ENCODE measurements at places on chromosomes 6 and 20.
A peak's percentile ranks its signal among the peaks of the same experiment; 100 is the strongest.

GRCh38 chr6:46909371-46909770 lies 12.4 kb downstream of the ADGRF5 start:
- DNase-seq: no peak

DNA sequence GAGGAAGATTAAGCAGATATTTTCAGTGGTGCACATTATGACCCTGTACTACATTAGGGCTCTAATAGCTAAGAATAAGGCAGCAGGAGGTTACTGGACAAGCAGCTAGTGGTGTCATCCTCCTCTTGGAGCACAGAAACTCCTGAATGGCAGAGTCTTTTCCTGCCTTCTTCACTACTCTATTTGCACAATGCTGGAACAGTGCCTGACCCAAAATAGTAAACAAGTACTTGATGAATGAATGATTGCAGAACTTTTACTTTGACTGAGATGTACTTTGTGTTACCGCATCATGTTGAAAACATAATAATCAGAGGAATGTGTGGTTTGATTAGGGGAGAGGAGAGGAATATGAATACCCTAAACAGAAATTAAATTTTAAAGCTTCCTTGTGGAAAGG lies 30.0 kb upstream of the UST start:
- no peak for DNase-seq

DNA sequence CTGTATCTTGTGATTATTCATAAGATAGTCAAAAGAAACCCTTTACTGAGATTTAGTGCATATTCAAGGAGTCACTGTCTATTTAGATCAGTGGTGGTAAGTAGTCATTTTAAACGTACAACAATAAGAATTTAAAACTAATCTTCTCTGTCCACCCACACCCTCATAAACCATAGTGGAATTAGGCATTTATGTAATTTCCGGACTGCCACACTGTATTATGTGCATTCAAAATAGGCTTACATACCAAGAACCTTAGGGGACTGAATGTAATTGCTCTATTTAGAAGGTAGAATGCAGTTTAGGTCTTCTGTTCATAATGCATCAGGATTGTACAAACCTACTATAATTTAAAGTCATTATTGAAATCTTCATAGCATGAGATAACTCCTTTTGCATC lies 685.4 kb downstream of the TENT5A start:
- DNase-seq: no peak

GRCh38 chr6:3762852-3763251 lies 11.3 kb upstream of the PXDC1 start:
- no peak for DNase-seq

GRCh38 chr6:117079951-117080350 lies 185.4 kb upstream of the VGLL2 start:
- DNase-seq: no peak

DNA sequence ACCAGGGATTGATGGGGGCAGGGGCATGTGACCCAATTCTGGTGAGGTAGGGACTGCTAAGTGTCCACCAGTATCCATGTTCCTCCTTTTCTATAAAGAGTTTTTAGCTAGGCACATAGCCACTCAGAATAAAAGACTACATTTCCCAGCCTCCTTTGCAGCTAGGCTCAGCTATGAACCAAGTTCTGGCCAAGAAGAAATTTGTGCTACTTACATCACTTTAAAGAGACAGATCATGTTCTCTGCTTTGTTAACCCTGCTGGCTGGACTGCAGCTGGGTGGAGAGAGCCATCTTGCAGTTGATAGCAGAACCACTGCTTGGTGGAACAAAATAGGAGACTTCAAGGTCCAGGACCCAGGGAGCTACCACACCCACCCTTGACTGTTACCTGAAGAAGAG lies 5.3 kb upstream of the CCM2L start:
- DNase-seq: no peak

- no peak for DNase-seq
Measured at GRCh38 chr6:160464744-160465143, 116.6 kb downstream of the SLC22A3 start.

DNA sequence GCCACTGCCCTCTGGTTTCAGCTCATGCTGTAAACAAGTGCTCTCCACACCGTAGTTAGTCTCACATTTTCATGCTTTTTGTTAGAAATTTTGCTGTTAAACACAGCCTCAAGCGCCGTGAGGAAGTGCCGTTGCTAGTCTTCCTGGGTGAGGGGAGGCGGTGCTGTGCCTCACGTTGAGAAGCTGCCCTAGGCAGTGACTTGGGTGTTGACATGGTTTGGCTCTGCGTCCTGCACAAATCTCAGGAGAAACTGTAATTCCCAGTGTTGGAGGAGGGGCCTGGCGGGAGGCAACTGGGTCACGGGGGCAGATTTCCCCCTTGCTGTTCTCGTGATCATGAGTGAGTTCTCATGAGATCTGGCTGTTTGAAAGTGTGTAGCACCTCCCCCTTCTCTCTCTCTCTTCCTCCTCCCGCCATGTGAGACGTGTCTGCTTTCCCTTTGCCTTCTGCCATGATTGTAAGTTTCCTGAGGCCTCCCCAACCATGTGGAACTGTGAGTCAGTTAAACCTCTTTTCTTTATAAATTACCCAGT lies 95.8 kb downstream of the ERMARD start:
- no peak for DNase-seq

- no peak for DNase-seq
Measured at GRCh38 chr6:73451223-73452106, 632 bp downstream of the CGAS start.

DNA sequence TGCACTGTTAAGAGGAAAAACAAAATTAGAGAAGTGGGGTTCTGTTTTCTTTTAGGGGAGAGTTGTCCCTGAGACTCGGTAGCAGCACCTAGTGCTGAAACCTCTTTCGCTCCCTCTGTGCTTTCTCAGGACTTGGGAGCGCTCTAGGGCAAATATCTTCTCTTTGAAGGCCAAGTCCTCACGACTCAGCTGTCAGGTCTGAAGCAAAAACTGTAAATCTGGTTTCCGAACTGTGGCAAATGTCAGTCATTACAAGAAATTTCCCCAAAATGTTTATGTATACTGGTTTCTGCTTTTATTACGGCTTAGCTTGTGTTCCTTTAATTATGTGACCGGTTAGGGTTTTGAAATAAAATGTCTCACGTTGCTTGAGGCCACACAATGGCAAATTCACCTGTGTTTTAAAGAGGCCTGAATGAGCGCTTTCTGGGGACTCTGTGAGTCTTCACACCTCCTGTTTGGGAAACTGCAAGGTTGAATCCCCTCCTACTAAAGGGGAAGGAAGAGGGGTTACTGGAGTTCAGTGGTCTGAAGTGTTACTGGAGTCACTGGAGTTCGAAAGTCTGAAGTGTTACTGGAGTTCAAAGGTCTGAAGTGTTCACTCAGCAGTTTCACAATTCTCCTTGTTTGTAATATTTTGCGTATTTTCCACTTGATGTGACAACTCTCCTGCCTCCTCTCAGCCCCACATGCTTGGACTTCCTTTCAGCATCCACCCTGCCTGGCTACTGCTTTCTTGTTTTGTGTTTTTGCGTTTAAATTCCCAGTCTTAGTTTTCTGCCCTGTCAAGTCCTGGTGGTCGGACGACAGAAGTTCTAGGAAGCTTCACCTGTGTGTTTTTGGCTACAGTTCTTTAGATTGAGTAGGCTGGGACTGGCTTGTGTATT lies 1.6 kb downstream of the SMPDL3A start:
- DNase-seq: no peak

DNA sequence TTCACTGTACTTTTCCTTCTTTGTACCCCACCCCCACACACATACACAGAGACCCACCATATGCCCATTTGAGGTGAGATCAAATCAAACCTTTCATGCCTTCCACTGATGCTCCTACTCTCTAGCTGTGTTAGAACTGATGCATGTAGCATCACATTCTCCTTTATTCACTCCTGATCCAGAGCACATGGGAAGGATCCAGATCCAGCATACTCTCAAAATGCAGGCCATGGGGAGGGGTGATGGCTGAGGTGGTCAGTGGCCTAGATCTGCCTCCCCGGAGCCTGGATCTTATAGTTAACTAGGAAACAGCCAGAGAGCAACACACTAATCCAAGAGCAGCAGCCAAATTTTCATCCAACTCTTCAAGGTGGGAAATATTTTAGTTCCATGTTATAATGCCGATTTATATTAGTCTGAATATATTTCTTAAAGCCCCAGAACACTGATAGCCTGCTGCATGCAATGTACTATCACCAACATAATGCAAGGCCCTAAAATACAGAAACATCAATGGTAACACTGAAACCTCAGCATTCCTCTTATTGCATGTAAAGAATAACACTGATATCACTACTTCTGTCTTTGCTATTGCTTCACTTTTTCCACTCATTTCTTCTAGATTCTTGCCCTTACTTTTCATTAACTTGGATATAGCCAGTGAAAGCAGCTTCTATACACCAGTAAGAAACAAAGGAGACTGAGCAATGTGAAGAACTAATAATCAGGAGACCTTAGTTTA lies 126.8 kb upstream of the BEND6 start:
- no peak for DNase-seq

DNA sequence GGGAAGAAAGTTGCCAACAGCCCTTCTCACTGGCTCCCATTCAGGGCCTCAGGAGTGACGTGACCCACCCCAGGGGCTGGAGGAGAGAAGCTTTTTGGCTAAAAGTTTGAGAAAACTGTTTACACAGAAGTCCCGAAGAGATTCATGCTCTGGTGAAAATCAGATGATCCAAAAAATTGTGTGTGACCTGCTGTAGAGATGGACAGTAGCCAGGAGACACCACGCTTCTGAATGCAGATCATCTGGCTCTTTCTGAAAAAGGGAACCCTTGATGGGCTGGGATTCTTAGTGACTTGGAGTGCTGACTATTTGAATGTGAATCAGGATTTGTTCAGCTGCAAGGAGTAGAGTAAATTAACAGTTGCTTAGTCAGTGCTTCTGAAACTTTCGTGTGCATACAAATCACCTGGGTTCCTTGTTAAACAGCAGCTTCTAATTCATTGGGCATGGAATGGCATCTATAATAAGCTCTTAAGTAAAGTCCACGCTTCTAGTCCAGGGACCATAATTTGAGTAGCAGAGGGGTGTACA lies 265.1 kb downstream of the PREX1 start:
- no peak for DNase-seq

GRCh38 chr20:44143936-44144335 lies 43.1 kb downstream of the JPH2 start:
- no peak for DNase-seq

DNA sequence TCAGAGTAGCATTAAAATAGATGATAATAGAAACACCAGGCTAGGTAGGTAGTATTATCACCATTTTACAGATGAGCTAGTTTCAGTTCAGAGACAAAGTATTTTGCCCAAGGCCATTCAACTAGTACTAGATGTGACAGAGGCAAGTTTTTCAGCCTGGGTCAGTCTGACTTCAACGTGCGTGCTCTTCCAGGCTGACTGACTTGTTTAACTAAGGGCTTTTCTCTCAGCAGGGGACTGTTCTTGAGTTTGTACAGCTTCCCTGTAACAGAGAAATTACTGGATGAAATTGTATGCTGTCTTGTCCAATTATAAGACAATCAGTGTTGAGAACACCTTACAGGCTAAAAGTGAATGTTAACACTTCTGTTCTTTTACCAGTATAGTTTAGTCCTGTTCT lies 333.5 kb upstream of the MAN1A1 start:
- DNase-seq: peak; percentile 32

DNA sequence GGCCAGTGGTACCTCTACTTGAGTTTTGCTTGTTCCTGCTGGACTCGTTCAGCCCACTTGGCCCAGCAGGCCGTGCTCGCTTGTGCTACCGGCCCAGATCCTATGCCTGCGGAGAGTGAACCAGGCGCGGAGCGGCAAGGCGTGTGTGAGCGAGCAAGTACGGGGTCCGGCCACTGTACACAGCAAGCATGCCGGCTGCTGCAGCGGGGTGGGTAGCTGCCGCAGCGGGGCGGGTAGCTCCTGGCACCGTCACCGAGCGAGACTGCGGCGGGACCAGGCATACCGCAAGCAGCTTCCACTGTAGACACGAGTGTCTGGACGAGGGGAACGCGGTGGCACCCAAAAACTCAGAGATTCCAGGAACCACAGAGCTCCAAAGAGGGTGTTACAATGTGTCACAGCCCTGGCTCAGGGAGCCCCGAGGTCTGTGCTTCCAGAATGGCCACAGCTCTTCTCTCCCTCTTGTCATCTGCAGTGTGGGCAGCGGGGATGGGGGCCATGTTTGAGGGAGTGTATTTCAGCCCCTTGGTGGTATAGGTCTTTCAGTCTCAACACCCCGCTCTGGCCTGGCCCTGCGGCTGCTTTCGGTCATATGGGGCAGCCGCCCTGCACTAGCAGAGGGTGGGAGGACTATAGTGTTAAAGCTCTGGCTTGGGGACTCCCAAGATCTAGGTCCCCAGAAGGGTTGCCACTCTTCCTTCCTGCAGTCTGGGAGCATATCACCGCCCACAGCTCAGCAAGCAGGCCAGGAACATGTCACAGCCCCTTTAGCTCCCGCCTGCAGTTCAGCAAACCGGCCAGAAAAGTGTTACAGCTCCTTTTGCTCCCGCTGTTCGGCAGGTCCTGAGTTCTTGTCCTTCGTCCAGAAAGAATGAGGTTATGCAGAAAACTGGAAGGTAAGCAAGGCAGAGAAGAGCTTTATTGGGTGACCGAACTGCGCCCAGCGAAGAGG lies 6.1 kb upstream of the RWDD1 start:
- DNase-seq: no peak

DNA sequence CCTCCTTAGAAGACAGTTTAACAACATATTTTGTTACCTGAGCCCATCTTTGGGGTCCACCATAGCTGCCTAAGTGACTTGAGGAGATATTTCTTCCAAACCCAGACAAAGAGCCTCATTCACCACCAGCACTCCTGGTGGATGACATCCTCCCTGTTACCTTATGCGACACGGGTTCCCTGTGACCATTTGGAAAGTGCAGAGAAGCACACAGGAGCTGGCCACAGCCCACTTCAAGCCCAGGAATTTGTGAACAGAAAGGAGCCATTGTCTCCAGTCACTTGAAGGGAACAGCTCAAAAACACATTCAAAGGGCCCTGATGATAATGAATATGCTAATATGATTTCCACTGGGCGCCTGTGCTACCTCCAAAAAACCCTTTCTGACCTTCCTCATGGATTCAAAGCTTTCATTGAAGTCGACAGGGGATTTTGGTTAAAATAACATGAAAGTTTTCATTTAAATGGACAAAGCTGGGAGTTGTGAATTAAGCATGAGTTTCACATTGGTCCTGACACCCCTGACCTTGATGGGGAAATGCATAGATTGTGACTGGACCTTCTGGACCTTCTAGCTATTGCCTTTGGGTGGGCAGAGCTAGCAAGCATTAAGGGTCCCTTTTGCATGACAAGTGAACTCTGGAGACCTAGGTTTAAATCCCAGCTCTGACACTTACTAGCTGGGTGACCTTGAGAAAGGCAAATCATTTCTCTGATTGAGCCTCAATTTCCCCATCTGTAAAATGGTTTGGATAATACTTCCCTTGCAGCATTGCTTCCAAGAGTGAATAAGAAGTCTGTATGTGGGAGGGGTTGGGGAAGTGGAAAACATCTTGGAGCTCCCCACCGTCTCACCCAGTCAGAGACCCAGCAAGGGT lies 83.3 kb upstream of the SIRPA start:
- no peak for DNase-seq

- no peak for DNase-seq
Measured at GRCh38 chr6:89716532-89716931, 78.0 kb upstream of the LYRM2 start.

GRCh38 chr20:3645309-3646066 lies 17.7 kb downstream of the GFRA4 start:
- no peak for DNase-seq

GRCh38 chr20:18613553-18613952 lies 25.7 kb downstream of the DTD1 start:
- DNase-seq: no peak

- DNase-seq: no peak
Measured at GRCh38 chr20:59636766-59637370, 32.5 kb downstream of the PHACTR3 start.
